ENCODE measurements at places on chromosomes 12 and 14.

- no peak for DNase-seq
Measured at GRCh38 chr12:11795192-11795912, 145.9 kb downstream of the ETV6 start.

GRCh38 chr12:79023261-79023660 is 158.7 kb downstream of the SYT1 start:
- no peak for DNase-seq

- no peak for DNase-seq
Measured at GRCh38 chr14:36817071-36817930, 155.6 kb downstream of the PAX9 start.

DNA sequence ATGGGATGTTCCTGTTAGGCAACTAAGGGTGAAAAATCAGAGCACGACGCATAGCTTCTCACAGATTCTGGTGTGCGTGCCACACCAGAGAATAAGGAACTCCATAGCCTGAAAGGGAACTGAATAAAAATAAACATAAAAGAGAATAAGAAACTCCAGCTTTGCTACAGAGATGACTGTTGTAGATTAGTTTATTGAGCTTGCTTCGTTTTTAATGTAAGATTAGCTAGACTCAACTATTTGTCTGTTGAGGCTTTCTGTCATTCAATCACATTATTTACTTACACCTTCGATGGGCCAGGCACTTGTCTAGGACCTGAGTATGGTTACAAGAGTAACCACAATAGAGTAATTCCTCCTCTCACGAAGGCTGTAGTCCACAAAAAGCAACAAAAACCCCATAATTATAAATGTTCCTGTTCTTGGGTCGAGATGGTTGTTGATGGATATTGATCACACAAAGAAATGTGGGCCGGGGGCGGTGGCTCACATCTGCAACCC is 807 bp upstream of the ZCCHC8 start:
- no peak for DNase-seq

DNA sequence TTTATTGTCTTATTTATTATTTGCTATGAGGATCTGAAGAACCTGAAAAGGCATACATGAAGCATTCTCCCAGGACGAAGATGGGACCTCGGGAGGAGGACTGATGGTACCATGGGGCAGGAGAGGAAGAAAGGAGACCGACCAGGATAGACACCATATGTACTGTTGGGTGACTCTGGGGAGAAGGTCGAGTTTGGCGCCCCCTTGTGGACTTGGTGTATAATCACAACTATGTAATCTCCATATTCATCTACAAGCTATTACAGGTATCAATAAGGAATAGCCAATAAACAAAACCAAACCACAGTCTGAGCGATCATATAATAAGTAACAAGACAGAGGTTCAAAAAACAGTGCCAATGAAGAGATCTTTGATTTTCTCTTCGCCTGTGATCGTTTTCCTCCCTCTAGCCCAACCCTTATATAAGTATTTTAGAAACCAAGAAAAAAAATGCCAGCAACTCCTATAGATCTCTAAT is 139.1 kb downstream of the SPTSSA start:
- peak; percentile 80 for DNase-seq

GRCh38 chr14:21369949-21370679 is 13.7 kb downstream of the SUPT16H start:
- DNase-seq: no peak

DNA sequence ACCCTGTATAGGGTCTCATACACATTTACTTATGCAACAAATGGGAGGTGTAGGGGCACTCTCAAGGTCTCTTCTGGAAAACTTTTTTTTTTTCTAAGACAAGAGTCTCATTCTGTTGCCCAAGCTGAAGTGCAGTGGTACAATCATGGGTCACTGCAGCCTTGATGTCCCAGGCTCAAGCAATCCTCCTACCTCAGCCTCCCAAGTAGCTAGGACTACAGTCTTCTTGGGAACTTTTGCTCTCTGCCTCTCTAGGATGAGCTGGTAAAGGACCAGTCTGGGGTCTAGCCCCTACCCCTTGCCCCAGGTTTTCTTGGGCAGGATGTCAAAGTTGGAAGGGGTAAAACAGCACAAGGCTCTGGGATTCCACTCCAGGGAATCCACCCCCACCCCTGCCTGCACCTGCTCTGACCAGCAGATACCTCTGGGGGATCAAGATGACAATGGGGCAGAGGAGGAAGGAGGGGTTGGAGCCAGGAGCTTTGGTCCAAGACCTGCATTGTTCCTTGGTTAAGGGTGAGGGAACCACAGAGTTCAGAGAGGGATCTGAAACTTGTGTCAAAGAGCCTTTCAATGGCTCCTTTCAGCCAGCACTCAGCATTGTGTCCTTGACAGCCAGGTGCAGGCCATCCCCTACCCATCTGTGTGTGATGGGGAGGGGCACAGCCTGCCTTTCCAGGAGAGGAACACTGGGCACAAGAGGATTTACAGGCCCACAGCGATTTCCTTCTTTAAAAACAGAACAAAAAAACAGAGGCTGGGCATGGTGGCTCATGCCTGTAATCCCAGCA is 12.2 kb downstream of the CTDSP2 start:
- no peak for DNase-seq

DNA sequence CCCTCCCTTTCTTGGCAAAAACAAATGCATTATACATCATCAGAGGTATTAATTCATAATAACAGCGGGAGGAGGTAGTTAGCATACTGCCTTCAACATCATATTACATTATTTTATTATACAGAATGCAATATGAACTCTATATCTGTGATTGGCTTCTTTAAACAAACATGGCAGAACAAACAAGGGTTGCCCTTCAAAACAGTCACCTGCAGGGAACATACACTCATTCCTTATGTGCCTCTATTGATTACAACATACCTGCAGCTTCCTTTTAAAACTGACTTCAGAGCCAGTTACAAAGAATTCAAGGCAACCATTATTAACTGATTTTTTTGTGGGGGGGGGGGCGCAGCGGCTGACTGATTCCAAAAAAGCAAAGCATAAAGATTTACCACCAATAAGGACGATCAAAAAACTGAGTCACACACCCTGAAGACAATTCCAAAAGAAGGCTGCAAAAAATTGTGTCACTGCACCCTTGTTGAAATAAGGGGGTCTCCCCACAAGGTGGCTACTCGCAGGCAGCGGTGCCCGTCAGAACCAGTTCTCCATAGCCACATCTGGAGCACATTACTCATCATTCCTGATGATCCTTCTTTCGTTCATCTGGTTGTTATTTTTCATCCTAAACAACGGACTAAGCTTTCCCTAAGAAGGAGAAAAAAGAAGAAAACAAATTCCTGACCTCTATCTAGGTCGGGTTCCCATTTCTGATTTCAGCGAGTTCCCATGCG is 51.8 kb downstream of the SMUG1 start:
- no peak for DNase-seq

- no peak for DNase-seq
Measured at GRCh38 chr14:94961386-94962165, 191.7 kb upstream of the GSC start.

DNA sequence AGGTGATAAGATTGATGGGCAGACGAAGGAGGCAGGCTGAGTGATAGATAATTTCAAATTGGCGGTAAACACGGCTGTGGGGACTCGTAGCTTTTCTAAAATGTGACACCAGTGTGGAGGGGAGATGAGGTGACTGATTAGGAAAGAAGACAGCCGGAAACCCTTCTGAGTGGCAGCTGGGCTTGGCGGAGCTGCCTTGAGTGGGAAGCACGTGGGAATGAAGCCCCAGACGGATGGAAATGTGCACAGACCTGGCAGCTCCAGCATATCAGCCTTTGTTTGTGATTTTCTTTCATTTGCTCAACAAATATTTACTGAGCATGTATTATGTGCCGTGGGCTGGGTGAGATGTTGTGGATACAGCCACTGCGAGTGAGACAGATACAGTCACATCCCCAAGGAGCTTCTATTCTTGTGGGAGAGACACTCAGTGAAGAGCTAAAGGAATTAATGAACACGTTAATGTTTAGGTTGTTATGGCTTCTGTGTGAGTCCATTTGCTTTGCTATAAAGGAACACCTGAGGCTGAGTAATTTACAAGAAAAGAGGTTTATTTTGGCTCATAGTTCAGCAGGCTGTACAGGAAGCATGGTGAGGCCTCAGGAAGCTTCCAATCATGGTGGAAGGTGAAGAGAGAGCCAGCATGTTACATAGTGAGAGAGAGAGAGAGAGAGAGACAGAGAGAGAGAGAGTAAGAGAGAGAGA is 65.5 kb upstream of the LHX5 start:
- DNase-seq: no peak

GRCh38 chr14:36580141-36580855 is 2.1 kb downstream of the NKX2-8 start:
- DNase-seq: peak; percentile 20

GRCh38 chr14:94542111-94542810 is 19.0 kb upstream of the SERPINA4 start:
- no peak for DNase-seq

DNA sequence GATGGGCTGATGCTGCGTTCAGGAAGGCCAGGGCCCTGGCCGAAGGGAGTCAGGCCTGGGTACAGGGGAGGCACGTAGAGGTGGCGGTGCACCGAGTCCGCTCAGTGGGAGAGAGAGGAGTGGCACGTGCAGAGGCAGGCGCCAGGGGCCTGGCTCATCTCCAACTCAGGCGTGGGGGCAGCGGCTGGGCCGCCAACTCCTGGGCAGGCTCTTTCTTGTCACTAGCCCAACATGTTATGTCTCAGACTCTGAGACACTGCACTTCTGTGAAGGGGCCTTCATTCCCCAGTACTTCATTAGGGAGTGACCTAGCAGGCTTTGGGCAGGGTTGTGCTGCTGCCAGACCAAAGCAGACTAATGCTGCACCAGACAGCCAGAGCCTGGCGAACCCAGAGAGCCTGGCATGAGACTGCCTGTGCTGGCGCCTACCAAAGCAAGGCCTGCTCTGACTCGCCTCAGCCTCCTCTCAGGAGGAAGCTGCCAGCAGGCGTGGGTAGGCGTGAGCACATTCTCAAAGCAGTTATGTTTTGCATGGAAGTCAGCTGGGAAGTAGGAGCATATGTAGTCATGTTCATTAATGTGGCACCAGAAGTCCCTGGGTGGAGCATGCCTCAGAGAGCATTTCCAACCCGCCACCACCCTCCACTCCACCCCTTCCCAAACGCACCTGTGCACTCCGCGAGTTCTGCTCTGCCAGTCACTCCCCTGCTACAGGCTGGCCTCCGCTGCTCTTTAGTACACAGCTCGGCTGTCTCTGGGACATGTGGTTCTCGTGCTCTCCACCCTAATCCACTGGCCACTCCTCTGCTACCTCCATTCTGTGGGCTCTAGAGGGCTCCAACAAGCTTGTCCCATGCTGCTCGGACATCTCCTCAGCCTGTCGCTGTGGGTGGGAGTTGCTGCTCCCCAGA is 9.7 kb downstream of the CKB start:
- DNase-seq: no peak

DNA sequence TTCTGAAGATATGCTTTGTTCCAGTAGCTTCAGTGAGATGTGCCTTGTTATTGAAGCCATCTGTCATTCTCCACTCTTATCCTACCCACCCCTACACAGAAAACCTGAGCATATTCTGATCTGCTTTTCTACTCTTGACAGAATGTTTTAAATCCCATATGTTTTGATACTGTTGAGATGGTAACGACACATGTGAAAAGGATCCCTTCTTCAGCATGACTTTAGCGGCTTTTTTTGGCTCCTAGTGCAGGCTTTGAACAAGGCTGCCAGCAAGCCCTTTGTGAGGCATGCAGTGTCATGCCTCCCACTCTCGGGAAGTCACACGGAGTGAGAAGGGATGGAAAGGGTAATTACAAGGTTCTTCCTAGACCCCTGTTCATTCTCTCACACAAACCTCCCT is 228.8 kb upstream of the RGS6 start:
- DNase-seq: no peak

- no peak for DNase-seq
Measured at GRCh38 chr14:89240414-89240813, 176.6 kb downstream of the FOXN3 start.

- DNase-seq: no peak
Measured at GRCh38 chr12:57716305-57716704, 22.2 kb downstream of the AGAP2 start.

DNA sequence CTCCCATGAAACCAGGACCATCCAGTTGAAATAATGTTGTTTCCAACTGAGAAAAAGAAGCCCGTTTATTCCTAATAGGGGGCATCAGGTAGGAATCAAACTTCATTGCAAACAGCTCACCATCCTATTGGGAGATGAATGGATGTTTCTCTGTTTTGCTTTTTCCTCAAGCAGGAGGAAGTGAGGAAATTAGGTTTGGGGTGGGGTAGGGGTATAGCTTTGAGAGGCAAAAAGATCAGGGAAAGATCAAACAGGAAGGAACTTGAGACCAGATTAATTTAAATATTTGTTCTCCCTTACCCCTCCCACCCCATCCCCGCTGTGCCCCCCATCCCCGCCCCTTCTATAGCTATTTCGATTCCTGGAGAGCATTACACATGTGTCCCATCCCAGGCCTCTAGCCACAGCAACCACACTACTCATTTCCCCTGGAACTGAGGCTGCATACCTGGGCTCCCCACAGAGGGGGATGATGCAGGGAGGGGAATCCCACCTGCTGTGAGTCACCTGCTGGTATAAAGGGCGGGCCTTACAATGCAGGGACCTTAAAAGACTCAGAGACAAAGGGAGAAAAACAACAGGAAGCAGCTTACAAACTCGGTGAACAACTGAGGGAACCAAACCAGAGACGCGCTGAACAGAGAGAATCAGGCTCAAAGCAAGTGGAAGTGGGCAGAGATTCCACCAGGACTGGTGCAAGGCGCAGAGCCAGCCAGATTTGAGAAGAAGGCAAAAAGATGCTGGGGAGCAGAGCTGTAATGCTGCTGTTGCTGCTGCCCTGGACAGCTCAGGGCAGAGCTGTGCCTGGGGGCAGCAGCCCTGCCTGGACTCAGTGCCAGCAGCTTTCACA is at the start of gene IL23A:
TSS of gene IL23A (plus strand) at position 577 of the 850 bp plus-strand sequence. CDS start at position 738, 161 bp downstream.
- DNase-seq: peak; percentile 88

DNA sequence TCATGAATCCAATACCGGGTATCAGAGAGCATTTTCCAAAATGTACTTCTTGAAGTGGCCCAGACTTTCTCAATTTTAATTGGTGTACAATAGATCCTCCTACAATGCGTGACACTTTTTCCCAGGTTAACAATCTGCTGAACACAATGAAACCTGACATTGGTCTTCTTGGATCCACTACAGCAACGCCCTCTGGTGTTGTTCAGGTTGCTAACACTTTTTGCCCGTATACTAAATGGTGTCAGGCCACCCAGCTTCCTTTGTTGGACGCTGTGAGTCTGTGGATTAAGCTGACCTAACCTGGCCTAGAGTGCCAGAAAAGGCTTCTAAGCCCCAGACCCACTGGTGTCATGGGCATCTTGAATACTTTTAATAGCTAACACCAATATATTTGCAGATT is 89.2 kb downstream of the KCNK10 start:
- no peak for DNase-seq

DNA sequence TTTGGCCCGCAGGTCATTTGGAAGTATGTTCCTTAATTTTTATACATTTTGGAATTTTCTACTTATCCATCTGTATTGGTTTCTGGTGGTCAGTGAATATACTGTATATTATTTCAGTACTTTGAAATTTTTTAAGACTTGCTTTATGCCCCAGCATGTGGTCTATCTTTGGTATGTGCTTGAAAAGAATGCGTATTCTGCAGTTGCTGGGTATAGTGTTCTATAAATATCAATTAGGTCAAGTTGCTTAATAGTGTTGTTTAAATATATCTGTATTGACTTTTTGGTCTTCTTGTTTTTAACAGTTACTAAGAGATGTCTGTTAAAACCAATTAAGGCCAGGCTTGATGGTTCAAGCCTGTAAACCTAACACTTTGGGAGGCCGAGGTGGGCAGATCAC is 21.7 kb upstream of the SIX1 start:
- no peak for DNase-seq
